ENCODE measurements at places on chromosomes 7 and 10. TPM values are rescaled to one million over a fixed set of nuclear protein-coding genes. Genes with fewer than 3 reads are reported as not detected.

Gene CFAP46
- total RNA-seq: 4.5 TPM

Gene GATA3
- 2.1 TPM for total RNA-seq

Gene PDE6C
- not detected for total RNA-seq

DNA sequence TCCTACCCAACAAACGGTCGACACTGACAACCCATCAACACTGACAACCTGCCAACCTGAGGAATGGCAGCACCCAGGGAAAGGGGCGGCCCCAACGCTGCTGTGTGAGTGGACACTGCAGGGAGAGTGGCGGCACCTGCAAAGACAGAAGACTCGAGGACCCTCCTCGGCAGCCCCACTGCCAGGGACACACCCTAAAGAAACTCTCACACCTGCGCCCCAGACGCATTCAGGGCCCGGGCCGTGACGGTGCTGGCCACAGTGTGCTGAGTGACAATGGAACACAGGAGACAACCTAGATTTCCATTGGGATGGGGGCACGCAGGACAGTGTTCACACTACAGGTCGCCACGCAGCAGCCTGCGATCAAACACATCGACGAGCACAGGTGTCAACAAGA, 3.6 kb downstream of the CAMK2B start:
- no peak for DNase-seq
- no peak overlapping the region for H3K4me3 ChIP-seq
- no peak overlapping the region for H3K27ac ChIP-seq
- H3K4me1 ChIP-seq: no peaks in the 10 kb centered on the region
- H3K27me3 ChIP-seq: no peaks in the 10 kb centered on the region
- H3K36me3 ChIP-seq: no peaks in the 10 kb centered on the region

- no peaks in the 10 kb centered on the region for H3K4me1 ChIP-seq
- H3K27me3 ChIP-seq: no peaks in the 10 kb centered on the region
- no peak overlapping the region for H3K27ac ChIP-seq
- no peak for DNase-seq
- H3K36me3 ChIP-seq: no peaks in the 10 kb centered on the region
- no peak overlapping the region for H3K4me3 ChIP-seq
Observed at GRCh38 chr10:71486484-71487114, 89.9 kb downstream of the CDH23 start.

GRCh38 chr7:24723178-24723530, 34.1 kb downstream of the GSDME start:
- DNase-seq: no peak
- H3K36me3 ChIP-seq: no peaks in the 10 kb centered on the region
- H3K4me1 ChIP-seq: no peaks in the 10 kb centered on the region
- H3K27ac ChIP-seq: no peak overlapping the region
- H3K4me3 ChIP-seq: no peak overlapping the region
